A549 treated with CORT108297 at 1 μM for 4 hours (cell line): ENCODE measurements at places on chromosomes 2 and 18. TPM values are rescaled to one million over a fixed set of nuclear protein-coding genes. Genes with fewer than 3 reads are reported as not detected.

Gene SALL3
- not detected in 5 replicates for total RNA-seq

Gene PSMA8
- not detected in 5 replicates for total RNA-seq

Gene SERPINB13
- total RNA-seq: not detected in 5 replicates

Gene C1QL2
- total RNA-seq: 0.06 to 0.20 TPM (median 0.07 TPM) in 5 replicates

Gene TMEM200C
- 0.04 to 0.05 TPM in 2 of 5 replicates, not detected in the others for total RNA-seq

Gene SLC38A11
- not detected in 5 replicates for total RNA-seq

Gene CRYGC
- total RNA-seq: not detected in 5 replicates

Gene PROKR1
- total RNA-seq: not detected in 5 replicates

Gene CCDC85A
- 0.08 to 0.20 TPM (median 0.16 TPM) in 5 replicates for total RNA-seq
